ENCODE measurements at places on chromosomes 11 and 22. TPM values are rescaled to one million over a fixed set of nuclear protein-coding genes. Genes with fewer than 3 reads are reported as not detected.

The LSP1 gene
- 193 TPM for total RNA-seq

The SYCE3 gene
- 3.8 TPM for total RNA-seq

The SHANK2 gene
- total RNA-seq, result not detected

The OR5M11 gene
- not detected for total RNA-seq

The CTTN gene
- 41.1 TPM for total RNA-seq

The AKIP1 gene
- 29.8 TPM for total RNA-seq

The MS4A6E gene
- total RNA-seq, result not detected

The IL17REL gene
- 0.16 TPM for total RNA-seq

The MMP27 gene
- total RNA-seq, result not detected

The PKDREJ gene
- total RNA-seq, result not detected

The CECR2 gene
- total RNA-seq, result 0.18 TPM
